ENCODE measurements at places on chromosomes 6 and 20.
A peak's percentile ranks its signal among the peaks of the same experiment; 100 is the strongest.

GRCh38 chr6:13124131-13124530 is 204.2 kb downstream of the TBC1D7 start:
- no peak for DNase-seq

GRCh38 chr6:143698759-143699429 is 21.1 kb downstream of the PHACTR2 start:
- DNase-seq, result no peak

GRCh38 chr6:74780831-74781230 is 425.0 kb downstream of the COL12A1 start:
- DNase-seq, result no peak

DNA sequence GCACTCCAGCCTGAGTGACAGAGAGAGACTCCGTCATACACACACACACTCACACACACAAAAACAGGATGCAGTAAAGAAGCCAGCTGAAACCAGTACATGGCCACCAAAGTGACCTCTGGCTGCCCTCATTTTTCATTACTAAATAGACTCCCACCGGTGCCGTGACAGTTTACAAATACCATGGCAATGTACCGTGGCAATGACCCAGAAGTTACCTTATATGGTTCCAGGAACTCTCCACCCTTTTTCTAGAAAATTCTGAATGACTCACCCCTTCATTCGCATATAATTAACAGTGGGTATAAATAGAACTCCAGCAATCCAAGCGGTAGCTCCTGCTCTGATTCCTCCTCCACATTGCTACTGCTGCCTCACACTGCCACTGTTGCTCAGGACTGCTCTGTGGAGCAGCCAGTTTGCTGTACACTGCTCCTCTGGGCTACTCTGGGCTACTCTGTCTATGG is 57.7 kb downstream of the SNX5 start:
- DNase-seq, result no peak

DNA sequence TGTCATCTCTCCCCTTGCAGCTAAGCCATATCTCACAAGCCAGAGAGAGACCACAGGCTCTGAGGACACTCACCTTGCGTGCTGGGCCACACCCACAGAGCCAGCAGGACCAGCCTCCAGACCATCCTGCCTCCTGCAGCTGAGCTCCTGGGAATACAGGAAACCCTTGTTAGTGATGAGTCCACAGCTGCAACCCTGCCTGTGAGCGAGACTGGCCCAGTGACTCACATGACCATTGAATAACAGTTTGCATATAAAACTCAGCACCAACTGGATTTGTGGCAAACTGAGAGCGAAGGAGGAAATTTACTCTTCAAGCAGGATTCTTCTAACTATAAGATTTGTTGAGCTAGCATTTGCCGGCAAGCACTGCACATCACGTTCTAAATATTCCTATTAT is 3.0 kb downstream of the THBS2 start:
- DNase-seq, result peak; percentile 90

DNA sequence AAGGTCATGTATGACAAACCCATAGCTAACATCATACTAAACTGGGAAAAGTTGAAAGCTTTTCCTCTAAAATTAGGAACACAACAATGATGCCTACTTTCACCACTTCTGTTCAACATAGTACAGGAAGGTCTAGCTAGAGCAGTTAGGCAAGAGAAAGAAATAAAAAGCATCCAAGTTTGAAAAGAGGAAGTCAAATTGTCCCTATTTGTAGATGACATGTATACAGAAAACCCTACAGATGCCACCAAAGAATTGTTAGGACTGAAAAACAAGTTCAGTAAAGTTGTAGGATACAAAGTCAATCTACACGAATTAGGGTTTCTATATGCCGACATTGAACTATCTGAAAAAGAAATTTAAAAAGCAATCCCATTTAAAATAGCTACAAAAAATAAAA is 89.4 kb upstream of the GLP1R start:
- no peak for DNase-seq

DNA sequence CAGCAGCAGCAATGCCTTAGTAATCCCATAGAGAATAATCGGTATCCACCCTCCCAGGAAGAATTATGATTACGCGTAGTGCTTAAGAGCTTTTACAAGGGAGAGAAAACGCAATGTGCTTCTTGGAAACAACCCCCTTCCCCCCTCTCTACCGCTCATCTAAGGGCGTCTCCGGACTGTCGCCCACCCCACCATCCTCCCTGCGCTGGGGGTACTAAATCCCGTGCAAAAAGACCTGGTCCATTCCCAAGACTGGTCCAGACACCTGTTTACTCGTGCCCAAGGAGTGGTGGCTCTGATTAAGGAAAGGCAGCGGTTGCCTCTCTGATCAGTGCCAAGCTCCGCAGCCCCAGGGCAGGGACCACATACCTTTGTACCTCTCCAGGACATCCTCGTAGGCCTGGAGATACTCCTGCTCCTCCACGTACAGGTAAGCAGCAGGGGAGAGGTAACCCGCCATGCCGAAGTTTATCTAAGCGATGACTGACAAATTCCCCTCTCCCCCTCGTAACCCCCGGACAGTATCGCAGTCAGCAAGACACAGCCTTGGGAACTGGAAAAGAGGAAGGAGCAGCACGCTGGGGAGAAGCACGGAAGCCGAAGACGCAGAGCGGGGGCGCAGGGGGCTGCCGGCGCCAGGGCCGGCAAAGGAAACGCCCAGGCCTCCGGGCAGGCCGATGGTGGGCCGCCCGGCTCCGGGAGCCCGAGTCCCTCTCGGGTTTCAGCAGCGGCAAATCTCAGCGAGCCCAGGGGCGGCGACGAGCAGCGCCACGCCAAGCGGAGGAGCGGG is 112.0 kb upstream of the BEND6 start:
- DNase-seq, result no peak

DNA sequence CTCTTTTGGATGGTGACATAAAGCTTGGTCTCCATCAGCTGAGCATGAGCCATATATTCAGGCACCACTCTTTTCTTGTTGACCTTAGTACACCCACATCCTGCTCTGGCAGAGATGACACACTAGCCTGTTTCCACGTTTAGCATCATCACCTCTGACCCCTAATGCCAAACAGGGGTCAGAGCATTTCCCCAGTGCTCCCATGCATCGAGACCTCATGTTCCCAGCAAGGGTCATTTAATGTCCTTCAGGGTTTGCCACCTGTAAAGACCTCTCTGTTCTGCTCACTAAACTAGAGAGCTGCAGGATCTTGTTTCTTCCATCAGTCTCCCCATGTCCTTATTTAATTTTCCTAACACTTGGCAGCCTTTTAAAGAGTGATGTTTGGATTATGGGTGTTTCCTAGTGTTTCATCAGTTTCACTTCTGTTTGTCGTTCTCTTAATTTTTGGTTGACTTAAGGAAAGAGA is 97.5 kb downstream of the AIG1 start:
- DNase-seq, result no peak

- DNase-seq, result no peak
Measured at GRCh38 chr6:70336996-70337742, 34.3 kb upstream of the COL9A1 start.

GRCh38 chr20:60096166-60096565 is 137.9 kb downstream of the CDH26 start:
- DNase-seq, result no peak

GRCh38 chr6:155024391-155025027 is 29.4 kb downstream of the TIAM2 start:
- DNase-seq, result no peak

DNA sequence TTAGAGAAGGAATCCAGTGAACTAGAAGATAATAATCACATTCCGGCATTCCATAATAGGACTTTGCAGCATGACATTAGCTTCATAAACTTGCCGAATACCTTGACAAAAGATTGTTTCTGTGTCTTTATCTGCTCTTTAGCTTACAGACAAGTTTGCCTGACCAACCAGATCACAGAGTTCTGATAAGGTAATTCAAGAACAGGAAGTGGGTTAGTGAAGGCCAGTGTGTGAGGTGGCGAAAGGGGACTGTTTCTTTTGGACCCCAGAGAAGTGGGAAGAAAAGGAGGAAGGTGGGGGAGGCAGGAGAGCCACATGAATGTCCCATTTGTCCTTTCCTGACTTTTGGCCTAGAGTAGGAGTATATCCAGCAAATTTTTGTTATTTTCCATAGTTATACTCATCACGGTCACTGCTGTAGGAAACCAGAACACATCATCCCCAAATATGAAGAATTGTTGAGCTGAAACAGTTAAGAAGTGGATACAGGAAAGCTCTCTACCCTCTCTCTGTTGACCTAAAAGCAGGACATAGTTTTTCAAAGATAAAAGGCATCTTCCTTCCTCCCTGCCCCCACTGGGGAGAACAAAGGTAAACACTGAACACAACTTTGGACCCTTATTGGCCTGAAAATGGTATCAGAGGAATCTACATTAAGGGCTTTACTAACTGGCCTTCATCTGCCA is 72.4 kb upstream of the TNFAIP3 start:
- no peak for DNase-seq

DNA sequence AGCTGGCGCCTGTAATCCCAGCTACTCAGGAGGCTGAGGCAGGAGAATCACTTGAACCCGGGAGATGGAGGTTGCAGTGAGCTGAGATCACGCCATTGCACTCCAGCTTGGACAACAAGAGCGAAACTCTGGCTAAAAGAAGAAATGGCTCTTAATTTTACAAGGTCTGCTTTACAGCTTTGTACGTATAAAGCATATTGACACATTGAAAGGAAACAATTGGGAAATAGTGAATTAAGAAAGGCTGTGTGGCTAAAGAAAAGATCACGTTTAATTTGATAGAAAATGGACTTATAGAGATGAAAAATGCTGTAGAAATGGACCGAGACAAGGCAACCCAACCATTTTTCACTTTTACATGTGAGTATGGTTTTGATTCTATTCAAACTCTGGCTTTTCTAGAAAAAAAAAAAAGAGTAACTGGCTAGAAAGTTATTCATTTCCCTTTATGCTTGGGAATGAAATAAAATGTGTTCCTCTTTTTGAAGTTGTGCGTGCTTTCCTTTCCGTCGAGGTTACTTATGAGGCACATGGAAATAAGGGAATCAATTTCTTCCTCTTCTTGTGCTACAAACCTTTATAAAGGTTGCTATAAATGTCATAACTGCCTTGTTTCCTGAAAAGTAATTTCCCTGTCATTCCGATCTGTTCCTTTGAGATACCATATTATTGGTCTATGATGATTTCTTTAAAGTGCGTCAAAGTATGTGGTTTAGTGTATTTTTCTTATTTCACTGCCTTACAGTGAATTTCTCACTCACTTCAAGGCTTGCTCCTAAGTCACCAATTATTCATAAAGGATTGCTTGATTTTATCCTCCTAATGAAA is 29.4 kb downstream of the PFDN4 start:
- no peak for DNase-seq

GRCh38 chr6:1130709-1131108 is 181.2 kb upstream of the FOXQ1 start:
- no peak for DNase-seq

Measured in nucleus accumbens (tissue), 56 donors.